A673 (cell line): ENCODE measurements at places on chromosomes 7 and 10.

DNA sequence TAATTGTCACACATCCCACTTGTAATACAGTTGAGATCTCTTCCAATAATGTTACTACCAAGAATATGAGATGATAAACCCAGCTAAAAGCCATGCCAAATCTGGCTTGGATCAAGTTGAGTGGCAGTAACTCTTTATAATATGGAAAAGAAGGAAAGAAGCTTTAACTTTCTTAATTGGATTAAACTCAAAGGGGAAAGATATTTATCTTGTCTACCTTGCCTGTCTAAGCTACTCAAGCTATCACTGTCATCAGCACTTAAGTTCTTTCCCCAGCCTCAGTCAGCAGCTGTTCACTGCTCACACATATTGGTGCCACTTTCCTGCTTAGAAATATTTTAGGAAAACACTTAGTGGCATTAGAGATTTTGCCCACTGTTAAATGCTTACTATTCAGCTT is 350.7 kb downstream of the IPMK start:
- H3K27ac ChIP-seq, result no peak overlapping the region
- no peak overlapping the region for H3K4me3 ChIP-seq

- H3K4me1 ChIP-seq, result no peaks in the 10 kb centered on the region
- H3K36me3 ChIP-seq, result no peaks in the 10 kb centered on the region
- H3K27me3 ChIP-seq, result peaks cover 11% of the 10 kb centered on the region
- DNase-seq, result no peak
- H3K4me3 ChIP-seq, result no peak overlapping the region
Measured at GRCh38 chr10:88439932-88440331, 143.2 kb downstream of the RNLS start.

GRCh38 chr7:81680120-81680519 is 89.7 kb downstream of the HGF start:
- H3K36me3 ChIP-seq, result no peaks in the 10 kb centered on the region
- no peak for DNase-seq
- H3K27ac ChIP-seq, result no peak overlapping the region

GRCh38 chr10:76015245-76015644 is 583.8 kb downstream of the LRMDA start:
- no peaks in the 10 kb centered on the region for H3K4me1 ChIP-seq
- no peaks in the 10 kb centered on the region for H3K36me3 ChIP-seq
- no peak overlapping the region for H3K27ac ChIP-seq
- DNase-seq, result no peak

DNA sequence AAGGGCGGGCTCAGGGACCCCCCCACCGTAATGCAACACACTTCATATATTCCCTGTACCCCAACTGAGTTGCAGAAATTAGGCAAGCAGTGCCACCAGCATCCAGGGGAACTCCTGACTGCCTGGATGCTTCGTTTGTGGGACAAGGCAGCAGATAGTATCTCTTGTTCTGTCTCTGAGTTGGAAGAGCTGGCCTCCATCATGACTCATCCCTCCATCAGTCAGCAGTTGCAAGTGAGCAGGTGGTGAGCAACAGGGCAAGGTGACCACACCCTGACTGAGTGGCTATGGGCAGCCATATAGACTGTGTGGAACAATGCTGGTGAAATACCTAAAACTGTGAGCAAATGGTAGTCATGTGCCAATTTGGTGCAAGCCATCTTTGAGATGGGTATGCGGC is 22.8 kb upstream of the ADAMTS14 start:
- no peaks in the 10 kb centered on the region for H3K27me3 ChIP-seq
- DNase-seq, result no peak
- no peak overlapping the region for H3K4me3 ChIP-seq
- H3K27ac ChIP-seq, result no peak overlapping the region
- no peaks in the 10 kb centered on the region for H3K4me1 ChIP-seq

GRCh38 chr10:91201213-91201996 is 19.1 kb upstream of the PCGF5 start:
- H3K27ac ChIP-seq, result no peak overlapping the region
- no peak for DNase-seq
- no peaks in the 10 kb centered on the region for H3K4me1 ChIP-seq
- H3K4me3 ChIP-seq, result no peak overlapping the region
